Pulmonary artery endothelial cell (primary cell): ENCODE measurements at places on chromosomes 12 and 14. TPM values are rescaled to one million over a fixed set of nuclear protein-coding genes. Genes with fewer than 3 reads are reported as not detected.

DNA sequence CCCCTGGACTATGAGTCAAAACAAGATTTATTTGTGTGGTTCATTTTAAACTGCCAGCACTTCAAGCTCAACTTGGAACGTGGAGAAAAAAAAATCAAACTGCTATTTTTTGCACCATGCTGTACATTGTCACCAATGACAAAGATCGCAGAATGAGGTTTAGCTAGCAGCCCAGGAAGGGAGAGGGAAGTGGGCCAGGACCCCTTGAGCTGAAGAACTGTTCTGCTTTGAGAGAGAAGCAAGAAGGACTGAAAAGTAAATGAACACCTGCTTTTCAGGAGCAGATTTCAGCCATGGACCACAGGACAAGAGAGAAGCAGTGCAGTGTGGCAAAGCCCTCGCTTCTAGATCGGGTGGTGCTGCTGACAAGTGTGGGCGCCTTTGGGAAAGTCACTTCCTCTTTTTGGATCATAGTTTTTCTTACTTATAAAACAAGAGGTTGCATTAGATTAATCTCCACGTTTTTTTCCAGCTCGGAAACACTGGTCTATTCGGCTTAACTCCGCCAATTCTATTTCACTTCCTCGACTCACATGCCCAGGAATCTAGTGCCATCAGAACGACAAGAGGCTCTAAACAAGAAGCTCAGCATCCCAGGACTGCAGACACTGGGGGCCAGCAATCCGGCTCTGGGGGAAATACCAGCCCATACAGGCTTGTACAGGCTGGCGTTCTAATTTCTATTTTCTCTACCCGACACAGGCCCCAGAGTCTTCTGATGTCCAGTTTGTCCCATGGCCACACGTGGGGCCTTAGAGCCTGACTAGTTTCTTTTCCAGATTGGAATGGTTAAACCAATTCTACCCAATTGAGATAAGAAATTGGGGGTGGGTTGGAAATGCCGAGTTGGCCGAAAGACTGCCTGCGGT, 129.9 kb downstream of the CRACR2A start:
- DNase-seq: no peak

DNA sequence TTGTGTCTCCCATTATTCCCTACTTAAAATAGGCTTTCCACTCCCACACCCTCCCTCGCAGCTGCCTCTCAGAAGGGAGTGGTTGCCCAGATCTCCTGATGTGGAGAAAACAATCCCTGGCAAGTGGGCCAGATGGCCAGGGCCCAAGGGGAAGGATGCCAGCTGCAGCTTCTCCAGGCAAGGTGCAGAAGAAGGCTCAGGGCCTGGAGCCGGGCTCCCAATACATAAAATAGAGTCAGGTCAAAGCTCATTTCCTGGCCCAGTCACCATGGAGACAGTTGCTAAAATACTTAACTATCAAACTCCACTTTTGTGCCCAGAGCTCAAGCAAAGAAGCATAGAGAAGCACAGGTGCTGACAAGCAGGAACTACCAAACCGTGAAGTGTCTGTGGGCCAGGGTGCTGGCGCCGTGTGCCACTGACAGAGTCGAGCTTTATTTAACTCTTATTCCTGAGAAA, 45.7 kb upstream of the ITPR2 start:
- peak; percentile 71 for DNase-seq

GRCh38 chr12:122363782-122364181, 58.7 kb downstream of the CLIP1 start:
- no peak for DNase-seq

DNA sequence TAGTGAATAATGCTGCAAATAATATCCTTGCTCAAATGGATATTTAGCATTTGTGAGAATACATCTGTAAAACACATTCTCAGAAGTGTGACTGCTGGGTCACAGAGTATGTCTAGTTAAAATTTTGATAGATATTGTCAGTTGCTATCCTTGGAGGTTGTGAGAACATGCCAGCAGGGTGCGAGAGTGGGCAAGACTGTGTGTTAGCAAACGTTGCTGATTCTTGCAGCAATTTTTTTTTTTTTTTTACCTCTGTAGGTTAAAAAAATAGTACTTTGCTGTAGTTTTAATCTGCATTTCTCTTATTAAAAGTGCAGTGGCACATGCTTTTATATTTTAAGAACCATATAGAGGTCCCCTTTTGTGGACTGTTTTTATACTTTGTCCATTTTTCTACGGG, 4.5 kb upstream of the NYNRIN start:
- DNase-seq: no peak

DNA sequence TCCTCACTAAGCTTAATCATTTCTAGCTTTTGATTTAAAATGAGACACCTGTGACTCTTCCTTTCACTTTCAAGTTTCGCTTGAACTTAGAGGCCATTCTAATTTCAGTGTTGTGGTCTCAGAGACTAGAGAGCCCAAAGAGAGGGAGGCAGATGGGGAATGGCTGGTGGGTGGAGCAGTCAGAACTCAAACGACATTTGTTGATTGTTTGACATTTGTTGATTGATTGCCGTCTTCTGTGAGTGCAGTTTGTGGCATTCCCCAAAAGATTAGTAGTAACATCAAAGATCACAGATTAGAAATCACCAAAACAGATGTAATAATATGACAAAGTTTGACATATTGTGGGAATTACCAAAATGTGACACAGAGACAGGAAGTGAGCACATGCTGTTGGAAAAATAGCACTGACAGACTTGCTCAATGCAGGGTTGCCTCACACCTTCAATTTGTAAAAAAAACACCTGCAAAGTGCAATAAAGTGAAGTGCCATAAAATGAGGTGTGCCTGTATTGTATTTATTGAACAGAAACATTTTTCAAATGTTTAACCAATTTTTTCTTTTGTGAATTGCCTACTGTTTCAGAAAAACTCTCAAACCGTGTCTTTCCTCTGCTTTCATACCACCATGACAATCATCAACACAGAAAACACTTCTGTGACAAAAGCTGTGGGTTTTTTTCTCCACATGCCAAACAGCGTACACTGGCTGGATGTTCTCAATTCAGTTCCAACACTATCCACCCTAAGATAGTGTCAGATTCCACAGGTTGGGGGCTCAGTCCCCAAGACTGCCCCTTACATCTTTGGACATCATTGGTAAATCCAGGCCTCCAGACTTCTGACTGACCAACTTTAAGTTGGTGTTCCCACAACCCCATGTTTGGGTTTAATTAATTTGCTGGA, 376.3 kb upstream of the RGS6 start:
- DNase-seq: no peak

GRCh38 chr14:81033698-81034240, 78.3 kb downstream of the TSHR start:
- DNase-seq: no peak

DNA sequence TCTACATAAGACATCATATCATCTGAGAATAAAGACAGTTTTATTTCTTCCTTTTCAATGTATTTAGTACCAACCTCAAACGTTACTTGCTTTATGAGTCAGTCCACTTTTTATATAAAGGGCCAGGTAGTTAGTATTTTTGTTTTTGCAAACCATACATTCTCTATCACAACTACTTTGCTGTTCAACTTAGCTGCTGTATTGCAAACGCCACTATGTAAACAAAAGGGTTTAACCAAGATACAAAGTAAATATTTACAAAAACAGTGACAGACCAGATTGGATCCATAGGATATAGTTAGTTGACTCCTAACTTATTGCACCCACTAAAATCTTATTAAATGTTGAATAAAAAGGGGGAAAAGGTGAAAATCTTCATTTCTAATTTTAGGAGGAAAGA, 87.7 kb upstream of the FOXG1 start:
- DNase-seq: no peak

GRCh38 chr12:8697120-8697475, 693 bp upstream of the RIMKLB start:
- DNase-seq: no peak

DNA sequence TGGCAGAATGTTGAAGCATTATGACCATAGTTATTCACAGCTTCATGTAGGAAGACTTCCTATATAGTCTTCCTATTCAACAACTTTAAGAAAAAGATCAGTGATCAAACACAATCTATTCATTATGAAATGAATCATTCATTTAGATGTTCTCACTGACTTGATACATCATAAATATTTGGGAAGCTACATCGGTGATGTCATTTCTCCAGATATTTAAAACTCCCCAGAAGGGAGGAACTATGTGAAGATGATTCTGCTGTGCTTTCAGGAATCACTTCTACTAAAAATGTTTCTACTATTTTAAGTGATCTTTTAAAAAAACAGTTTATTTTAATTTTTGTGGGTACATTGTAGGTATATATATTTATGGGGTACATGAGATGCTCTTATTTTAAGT, 316.4 kb downstream of the BCAT1 start:
- no peak for DNase-seq

GRCh38 chr12:84605983-84606382, 306.6 kb downstream of the SLC6A15 start:
- no peak for DNase-seq

DNA sequence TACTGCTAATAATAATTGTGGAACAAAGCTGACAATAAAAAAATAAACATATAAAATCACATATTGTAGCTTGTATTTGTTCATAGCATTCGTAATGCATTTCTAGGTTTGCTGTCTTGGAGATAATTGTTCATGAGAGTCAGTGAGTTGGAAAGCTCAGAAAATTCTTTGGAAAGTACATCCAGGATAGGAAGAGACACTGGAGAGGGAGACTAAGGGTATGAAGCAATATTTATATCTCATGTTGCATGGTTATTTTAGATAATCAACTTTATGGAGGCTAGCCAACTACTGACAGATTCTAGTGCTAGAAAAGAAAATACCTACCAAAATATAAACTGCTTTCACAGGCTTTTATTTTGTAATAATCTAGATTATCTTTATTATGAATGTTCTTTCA, 1095.2 kb downstream of the FSCB start:
- DNase-seq: no peak

DNA sequence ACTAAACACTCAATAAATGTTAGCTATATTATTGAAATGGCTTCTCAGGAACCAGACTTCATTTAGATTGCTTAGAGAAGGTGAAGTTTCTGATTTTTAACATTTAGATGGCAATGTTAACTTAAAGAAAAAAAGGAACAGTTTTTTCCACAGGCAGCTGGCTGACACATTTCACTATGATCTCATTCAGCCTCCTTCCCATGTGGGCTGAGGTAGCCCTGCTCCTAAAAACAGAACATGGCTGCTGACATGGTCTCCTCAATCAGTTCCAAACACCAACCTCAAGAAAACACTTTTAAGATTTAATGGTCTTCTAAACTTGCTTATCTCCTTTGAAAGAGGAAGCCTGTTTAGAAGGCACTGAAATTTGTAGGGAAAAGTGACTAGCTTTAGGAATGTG, 23.8 kb downstream of the GNS start:
- no peak for DNase-seq

GRCh38 chr14:49905989-49906388, 13.1 kb downstream of the ARF6 start:
- DNase-seq: no peak

GRCh38 chr12:127273626-127274025, 993.3 kb upstream of the TMEM132C start:
- DNase-seq: no peak

DNA sequence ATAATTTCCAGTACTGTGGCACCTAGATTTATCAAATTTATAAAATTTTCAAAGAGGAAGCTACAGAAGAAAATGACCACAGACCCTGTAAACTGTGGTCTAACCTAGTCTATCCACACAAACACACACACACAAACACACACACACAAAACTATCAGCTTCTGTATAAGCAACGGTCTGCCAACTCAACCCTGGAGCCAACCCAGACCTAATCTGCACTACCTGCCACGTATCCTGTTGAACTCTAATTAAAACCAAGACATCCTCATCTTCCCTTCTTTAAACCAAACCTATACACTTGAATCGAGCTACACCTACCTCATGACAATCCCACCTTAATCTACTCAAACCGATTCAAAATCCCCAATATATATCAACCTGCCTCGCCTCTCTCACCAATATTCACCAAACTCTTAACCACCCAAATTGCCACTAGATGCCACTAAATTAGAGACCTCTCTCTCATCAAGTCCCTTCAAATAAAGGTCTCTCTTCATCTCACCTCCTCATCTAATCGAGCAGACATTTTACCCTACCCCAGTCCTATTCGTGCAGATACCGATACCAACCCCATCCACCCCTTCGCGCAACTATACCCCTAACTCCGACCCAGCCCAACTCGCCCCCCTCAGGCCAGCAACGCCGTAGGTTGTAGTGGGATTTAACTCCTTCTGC, 808 bp downstream of the ACIN1 start:
- DNase-seq: no peak

DNA sequence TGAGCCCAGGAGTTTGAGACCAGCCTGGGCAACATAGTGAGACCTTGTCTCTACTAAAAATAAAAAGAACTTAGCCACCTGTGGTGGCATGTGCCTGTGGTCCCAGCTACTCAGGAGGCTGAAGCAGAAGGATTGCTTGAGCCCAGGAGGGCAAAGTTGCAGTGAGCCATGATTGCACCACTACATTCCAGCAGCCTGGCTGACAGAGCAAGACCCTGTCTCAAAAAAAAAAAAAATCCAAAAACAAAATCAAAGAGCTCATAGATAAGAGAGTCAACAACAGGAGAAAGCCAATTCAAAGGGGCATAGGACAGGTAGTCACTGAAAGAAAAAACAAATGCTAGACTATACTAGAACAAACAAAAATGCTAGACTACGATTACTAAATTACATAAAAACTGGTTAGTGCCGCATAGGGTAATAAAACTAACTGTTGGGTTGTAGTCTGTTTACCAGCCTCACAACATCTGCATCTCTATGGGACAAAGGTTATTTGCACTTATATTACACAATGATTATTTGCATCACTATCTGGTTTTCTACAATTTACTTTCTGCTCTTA, 16.6 kb upstream of the EEA1 start:
- DNase-seq: no peak

GRCh38 chr12:25194214-25194613, 746 bp downstream of the DNAI7 start:
- no peak for DNase-seq

DNA sequence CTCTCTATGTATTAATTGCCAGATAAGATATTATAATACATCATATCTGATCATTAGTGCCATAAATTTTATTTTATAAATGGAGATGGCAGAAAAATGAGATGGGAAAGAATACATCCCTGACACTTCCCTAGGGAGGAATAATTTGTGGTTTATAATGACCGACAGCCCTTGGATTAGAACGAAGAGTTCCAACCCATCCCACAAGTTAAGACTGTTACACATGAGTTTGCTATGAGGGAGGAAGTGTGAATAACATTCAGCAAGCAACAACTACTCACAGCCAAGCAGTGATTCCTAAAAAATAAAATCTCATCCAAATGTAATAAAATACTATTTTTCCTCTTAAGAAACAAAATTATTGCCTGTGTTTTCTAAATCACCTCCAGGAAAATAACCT, 299.0 kb downstream of the CCDC91 start:
- no peak for DNase-seq

Gene MSI1
- not detected in 2 replicates for total RNA-seq

Gene RERGL
- not detected in 2 replicates for total RNA-seq

Gene IRAK3
- 9.4 and 15.5 TPM in 2 replicates for total RNA-seq

Gene PRPH
- 0.26 and 0.53 TPM in 2 replicates for total RNA-seq

Gene ESPL1
- total RNA-seq: 6.7 and 14.6 TPM in 2 replicates

Gene PLEKHD1
- under 0.01 and 0.04 TPM in 2 replicates for total RNA-seq

Gene KHNYN
- total RNA-seq: 53.9 and 72.1 TPM in 2 replicates

Gene IGF1
- total RNA-seq: 0.20 and 0.21 TPM in 2 replicates

Gene KRT75
- not detected in 2 replicates for total RNA-seq

Gene HHIPL1
- total RNA-seq: 2.2 and 4.3 TPM in 2 replicates
